Smooth muscle cell of the brain vasculature (primary cell): ENCODE measurements at places on chromosomes 11 and 22.

DNA sequence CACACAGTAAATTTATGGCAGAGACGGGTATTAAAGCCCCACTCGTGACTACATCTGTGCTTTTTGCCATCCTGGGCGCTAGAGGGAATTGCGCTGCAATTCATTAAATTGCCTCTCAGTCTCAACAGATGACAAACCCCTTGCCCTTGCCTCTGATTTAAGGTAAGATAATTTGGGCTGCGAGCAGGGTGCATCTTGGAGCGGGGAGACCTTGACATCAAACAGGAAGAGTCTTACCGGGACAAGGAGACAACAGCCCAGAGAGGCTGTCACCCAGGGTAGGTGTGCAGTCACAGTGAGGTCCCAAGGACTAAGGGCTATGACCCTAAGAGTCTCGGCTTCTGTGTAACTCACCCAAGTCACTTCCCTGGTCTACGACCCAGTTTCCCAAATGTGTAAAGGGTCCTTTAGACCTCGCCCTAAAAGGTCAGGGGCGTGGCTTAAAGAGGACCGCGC, 449 bp upstream of the TOM1 start:
- no peak for DNase-seq

DNA sequence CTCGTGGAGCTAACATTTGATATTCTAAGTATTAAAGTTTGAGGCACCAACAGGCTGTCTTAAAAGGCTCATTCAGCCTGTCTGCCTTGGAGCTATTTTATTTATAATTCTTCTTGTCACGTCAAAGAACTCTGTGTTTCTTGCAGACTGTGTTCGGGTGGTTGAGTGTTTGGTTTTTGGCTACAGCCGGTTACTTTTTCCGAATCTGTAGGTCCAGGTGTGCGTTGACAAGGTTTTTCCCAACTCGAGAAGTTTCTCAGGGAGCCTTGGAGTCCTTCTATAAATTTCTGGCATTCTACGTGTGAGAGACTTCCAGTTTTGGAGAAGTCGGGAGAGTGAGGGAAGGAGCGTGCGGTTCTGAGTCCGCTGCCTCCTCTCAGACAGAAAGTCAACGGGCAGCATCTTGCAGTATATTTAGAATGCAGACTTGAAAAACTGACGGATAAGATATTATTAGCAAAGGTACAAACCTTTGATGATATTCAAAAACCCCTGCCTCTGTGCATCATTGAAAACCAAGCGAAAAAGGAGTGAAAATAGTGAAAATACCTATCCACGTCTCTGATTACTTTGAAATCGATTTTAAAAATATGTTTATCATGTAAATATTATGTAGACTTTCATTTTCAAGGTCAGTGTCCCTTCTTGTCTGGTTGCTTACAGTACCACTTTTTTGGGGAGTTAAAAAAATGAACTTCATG, 85.2 kb upstream of the PPARA start:
- no peak for DNase-seq

DNA sequence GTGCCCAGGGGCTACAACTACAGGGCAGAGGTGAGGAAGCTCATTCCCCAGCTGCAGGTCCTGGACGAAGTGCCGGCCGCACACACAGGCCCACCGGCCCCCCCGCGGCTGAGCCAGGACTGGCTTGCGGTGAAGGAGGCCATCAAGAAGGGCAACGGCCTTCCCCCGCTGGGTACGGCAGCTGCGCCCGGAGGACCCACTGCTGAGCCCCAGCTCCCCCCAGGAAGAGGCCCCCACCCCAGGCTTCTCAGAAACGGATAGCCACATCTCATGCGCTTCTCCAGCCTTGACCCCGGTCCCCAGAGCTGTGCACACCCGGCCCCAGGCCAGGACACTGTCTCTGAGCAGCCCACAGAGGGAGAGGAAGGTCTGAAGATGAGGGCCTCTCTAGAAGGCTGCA, 9.4 kb downstream of the LMNTD2 start:
- DNase-seq, result no peak

DNA sequence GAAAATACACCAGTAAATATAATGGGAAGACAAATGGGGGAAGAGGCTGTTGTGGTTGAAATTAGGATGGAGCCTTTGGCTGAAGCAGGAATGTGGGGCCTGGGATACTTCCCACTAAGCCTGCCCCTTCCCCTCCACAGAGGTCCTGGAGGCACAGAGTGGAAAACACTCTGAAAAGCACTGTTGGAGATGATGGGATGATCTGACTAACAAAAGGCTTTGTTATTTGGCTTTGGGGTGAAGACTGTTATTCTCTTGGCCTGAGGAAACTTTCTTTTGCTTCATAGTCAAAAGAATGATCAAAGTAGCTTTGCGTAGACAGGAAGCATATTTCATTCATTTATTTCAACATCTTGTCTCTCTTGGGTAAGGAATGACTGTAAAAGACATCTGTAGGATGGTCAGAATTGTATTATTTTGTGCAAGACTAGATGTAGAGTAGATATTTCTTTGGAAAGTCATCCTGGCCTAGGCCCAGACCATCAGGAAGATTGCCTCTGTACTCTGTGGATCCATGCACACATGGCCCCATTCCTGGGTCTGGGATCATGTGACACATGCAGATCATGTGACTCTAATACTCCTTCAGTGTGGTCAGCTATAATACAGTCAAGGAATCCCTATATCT, 111.4 kb downstream of the SPON1 start:
- DNase-seq, result no peak

- no peak for DNase-seq
These were observed 10.4 kb downstream of the NUP98 start for GRCh38 chr11:3786781-3787428.

- no peak for DNase-seq
These were observed 75.4 kb downstream of the PHF21B start for GRCh38 chr22:44934454-44934735.

- DNase-seq, result no peak
These were observed 34.5 kb downstream of the NOX4 start for GRCh38 chr11:89456681-89457080.

DNA sequence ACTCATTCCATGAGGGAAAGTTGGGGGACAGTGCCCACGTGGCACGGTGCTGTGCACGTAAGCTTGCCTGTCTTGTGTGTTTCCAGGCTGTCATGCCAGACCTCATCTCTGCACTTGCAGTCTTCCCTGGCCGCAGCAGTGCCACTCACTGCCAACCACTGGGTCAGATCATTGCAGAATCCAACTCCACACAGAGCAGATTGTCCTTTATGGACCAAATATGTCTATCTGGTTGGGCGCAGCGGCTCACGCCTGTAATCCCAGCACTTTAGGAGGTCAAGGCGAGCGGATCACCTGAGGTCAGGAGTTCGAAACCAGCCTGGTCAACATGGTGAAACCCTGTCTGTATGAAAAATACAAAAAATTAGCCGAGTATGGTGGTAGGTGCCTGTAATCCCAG, 4.4 kb upstream of the PPARA start:
- no peak for DNase-seq

DNA sequence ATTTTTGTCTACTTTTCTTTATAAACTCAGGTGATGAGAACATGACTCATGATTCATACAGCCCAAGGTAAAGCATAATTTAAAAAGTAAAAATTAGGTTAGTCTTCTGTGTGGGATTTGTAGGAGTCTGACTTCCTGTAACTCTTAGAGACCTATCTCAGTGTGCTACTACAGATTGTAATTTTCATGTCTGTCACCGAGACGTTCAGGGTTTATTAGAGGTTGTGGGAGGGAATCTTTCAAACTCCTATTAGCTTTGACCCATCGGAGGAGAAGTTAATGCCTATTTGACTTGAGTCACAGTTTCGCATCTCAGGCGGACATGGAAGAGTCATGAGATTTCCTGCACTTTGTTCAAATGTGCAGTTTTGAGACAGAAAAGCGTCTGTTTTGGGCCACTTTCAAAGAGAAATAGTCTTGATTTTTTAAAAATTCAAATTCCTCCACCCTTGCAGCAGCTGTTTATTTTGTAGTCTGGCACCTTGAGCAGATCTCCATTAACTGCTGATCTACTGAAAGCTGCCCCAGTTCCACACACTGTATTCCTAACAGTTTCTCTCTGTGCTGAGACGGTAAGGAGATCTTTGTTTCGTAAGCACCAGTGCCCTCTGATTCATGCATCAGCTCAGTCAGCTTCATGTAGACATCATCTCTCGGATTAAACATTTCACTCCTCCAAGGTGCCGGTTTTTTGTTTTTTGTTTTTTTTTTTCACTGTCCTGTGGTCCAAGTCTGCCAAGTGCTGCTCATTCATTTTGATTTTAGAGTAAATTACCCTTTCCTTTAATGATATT, 24.3 kb downstream of the ALKBH3 start:
- no peak for DNase-seq

DNA sequence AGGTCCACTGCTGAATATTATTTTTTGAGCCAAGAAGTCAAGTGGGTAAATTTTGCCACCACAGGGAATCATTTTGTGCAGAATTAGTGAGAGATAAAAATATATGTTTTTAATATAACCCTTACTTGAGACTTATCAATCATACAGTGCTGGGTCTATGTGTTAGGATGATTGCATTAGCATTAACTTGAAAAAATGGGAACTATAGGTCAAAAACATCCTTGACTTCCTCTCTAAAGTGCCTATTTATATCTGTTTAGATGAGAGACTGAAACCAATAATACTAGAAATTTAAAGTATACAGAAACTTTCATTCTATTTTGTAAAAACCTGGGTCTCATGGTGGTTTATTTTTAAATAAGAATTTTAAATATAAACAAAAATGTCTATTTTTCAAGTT, 65.1 kb upstream of the CARD18 start:
- DNase-seq, result no peak

- no peak for DNase-seq
These were observed 201.1 kb upstream of the LRRC4C start for GRCh38 chr11:41660585-41660984.

- no peak for DNase-seq
These were observed 46.3 kb upstream of the CADM1 start for GRCh38 chr11:115550291-115551059.

DNA sequence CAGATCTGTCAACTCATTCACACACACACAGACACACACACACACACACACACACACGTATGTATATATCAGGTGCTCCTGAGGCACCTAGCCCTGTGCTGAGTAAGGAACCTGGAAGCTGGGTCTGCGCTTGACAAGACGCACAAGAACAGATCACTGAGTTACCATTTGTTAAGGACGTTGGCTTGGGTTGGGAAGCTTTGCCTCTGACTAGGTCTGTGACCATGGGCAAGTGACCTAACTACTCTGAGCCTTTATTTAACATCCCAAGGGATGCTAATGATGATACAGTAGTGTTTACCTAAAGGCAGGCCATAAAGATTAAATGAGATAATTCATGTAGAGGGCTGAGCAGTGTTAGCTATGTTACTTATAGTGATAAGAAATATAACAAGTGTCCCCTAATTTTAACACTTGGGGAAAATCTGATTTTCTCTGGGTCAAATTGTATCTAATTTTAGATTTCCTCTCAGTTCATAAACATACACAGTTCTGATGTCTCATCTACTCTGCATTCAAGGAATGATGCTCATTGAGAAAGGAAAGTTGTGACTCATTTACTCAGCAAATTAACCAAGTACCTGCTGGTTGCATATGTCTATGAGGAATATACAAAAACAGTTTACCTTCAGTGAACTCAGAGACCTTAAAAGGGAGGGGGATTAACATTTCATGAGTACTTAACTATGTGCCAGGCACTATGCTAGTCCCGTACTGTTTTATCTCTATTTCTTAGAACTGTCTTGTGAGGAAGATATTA, 13.6 kb downstream of the RNF185 start:
- DNase-seq, result no peak

GRCh38 chr11:8719211-8719649, 36.6 kb downstream of the RPL27A start:
- DNase-seq, result no peak

- DNase-seq, result no peak
These were observed 56.6 kb downstream of the FBXO7 start for GRCh38 chr22:32531228-32531627.

DNA sequence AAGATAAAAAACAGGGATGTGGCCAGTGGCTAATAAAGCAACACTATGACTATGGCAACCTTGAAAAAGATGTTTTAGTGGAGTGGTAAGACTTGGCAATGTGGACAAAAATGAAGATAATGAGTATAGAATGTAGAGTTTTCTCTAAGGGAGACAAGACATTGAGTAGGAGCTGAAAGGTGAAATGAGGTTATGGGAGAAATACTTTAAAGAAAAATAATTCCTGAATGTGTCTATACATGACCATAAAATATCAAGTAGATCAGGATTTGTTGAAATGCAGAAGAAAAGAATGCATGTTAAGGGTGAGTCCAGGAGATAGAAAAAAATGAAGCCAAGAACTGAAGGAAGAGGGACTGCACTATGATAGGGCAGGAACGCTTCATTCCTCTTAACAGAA, 101.6 kb upstream of the CARD18 start:
- no peak for DNase-seq

DNA sequence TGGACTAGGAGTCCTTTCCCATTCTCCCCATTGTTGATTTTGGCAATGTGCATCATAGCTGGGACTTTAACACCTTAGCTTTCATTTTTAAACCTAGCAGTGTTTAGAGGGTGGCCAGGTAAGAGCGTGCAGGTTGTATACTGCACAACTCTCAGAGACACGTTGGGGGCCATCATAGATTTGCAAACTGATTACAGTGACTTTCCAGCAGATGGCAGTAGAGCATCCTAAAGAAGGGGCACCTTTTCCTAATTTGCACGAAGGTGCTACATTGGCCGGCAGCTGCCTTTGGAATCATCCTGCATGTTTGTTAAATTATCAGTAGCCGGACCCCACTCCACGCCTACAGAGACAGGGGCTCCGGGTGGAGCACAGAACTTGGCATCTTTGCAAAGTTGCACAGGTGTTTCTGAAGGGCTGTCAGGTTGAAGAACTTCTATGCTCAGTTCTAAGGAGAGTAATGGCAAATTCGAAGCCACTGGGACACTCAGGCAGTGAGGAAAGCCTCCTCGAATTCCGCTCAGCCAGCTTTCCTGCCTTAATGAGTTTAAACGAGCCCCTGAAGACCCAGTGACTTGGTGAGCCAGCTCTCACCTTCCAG, 7.7 kb downstream of the LHFPL7 start:
- no peak for DNase-seq

DNA sequence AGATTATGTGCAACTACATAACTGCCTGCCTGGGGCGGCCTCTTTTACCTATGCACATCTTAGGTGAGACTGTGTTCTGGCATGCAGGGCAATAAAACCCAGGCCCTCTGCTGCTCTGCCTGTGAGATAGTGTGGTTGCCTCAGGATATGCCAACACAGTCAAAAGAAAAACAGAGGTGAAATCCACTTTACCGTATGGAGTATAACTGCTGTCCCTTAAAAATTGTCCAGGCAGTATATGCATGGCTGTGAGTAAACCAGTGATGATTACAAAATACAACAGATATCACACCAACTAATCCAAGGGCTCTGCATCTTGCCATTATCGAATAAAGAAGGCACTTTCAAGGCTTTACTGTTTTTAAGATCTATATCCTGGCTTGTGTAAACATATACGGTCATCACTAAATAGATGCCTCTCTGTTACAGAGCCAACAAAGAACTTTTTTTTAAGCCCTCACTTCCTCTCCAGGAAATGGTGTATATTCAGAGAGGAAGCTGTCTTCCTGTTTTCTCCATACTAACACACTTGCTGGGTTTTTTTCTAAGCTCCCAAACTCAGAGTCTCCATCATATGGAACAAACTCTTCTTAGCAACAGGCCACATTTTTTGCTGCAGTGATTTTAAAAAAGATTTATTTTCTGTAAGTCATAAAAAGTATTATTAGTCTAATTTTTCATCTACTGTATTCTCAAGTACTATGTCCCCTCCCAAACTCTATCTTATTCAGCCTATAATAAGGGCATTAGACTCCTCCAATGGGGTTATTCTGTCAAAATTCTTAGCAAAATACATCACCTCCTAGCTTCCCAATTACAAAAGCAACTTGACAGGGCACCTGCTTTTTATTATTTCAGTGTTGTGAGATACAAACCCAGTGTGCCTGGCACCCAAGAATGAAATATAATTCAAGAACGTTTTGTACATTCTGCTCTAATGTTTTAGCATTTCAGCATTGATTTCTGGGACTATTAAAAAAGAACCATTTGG, 135.2 kb downstream of the MAML2 start:
- DNase-seq, result no peak
